ENCODE measurements at places on chromosomes 4 and X.

GRCh38 chr4:73381214-73381613, 22.9 kb upstream of the ALB start:
- DNase-seq: no peak

- no peak for DNase-seq
Observed at GRCh38 chrX:2610246-2611170, 80.6 kb upstream of the CD99 start.

GRCh38 chr4:100977274-100977673, 370.1 kb downstream of the PPP3CA start:
- no peak for DNase-seq

DNA sequence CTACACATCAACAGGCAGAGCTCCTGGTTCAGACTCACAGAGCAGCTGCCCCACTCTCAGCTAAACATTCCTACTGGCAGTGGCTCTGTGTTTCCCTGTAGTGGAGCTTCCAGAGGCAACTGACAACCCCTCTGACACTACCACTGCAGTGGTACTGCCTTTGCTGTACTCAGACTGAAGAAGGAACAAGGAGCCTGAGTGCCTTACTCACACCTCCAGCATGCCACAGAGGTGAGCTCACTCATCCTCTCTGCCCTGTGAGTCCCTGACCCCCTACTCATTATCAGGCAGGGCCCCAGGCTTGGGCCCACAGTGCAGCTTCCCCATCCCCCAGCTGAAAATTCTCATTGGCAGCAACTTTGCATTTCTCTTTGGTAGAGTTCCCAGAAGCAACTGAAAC, 240.5 kb upstream of the POF1B start:
- no peak for DNase-seq

GRCh38 chrX:7647831-7648230, 195.1 kb upstream of the VCX start:
- DNase-seq: no peak

DNA sequence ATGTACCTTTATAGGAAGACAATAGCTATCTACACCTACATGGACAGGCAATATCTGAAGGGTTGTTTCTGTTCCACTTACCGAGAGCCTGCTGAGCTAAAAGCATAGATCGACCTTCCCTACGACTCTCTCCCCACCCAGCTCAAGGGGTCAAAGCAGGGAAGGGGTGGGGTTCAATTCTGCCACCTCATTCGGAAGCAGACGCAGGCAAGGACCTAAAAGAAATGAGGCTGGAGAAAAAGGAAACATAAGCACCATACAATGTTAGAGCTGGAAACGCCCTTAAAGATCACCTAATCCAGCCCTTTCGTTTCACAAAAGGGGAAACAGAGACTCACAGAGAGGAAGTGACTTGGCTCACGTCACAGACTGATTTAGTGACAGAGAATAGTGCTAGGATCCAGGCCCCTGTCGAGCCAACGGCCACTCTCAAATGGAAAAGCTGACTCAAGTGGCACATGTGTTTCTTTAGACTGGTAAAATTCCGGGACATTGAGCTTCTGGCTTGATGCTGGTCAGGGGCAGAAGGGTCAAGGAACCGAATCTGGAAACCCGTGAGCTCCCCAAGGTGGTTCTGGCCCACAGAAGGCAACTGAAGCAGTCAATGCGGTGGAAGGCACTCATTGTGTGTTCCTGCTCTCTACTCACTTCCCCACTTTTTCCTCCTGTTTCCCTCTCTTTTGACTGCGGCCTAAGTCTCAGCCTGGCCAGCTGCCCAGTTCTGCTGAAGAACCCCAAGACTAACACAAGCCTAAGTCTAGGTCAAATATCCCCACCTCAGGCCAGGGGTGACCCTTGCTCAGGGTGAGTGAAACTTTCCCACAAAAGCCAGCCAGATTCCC, 7.5 kb downstream of the SEPTIN6 start:
- DNase-seq: peak; percentile 70

- no peak for DNase-seq
Observed at GRCh38 chr4:167222099-167222498, 12.2 kb downstream of the SPOCK3 start.

- DNase-seq: no peak
Observed at GRCh38 chrX:131083510-131084142, 25.5 kb downstream of the ARHGAP36 start.

DNA sequence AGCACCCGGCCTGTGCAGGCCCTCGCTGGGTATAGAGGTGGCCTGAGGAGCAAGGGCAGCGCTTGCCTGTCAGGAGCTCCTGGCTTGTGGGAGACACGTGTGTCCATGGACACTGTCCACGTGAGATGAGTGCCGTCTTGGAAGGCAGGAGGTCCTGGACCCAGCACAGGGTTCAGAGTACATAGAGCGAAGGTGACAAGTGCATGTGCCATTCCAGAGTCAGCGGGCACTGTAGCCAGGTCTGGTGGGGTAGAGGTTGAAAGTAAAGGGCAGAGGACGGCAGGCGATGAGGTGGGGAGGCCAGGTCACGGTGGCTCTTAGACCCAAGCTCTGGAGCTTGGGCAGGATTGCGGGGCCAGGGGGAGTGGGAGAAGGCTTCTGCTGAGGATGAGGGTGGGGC, 28.4 kb upstream of the TADA2B start:
- no peak for DNase-seq

GRCh38 chrX:136477026-136477425, 10.7 kb upstream of the BRS3 start:
- DNase-seq: no peak

DNA sequence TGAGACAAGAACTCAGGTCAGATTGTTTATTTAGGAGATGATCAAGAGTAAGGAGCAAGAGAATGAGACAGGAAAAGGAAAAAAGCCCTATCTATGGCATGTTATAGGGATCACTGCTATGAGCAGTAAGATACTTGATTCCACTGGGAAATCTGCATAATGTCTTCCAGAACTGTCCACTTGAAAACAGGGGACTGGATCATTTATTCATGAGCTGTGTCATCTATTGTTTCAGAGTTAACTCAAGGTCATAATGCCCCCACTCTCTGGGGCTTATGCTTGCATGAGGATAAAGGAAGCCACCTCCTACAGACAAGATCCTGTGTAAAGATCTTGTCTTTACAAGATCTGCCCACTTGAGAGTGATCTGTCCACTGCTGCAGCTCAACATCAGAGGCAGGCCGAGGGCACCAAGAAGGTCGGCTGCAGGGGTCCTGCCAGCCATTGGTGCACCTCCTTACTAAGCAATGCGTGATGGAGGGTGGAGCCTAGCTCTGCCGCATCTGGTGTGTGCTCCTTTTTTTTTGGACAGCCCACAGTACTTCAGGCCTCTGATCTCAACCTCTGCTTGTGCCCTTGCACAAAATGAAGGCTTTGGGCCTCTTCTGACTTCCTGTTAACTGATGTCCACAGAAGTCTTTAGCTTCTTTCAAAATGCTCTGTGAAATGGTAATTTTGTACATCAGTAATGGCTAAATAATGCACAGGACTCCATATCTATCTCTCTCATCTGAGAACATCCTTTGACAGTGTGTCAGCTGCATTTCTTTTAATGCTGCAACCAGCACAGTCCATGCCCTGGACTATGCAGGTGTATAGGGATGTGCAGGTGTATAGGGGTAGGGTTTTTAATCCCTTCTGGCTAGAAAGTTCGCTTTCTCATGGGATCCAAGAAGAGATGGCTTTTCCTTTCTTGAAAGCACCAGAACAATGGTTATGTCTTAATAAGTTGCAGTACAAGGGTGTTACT, 95.9 kb upstream of the TRPC3 start:
- no peak for DNase-seq

DNA sequence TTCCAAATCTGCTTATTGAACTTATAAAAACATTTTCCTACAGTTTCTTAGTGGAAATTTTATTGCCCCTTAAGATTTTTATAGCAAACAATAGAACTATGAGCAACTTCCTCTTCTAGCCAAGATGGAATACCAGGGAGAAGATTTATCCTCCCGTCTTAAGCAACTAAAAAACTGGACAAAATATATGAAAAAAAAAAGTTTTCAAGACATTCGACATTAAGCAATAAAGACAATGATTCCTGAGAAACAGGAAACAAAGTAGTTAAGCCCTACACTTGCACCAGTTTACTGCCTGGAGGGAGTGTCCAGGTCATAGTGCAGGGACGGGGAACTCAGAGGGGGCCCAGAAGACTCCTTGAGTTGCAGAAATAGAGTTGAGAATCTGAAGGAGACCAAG, 516.1 kb upstream of the DIPK2B start:
- no peak for DNase-seq

DNA sequence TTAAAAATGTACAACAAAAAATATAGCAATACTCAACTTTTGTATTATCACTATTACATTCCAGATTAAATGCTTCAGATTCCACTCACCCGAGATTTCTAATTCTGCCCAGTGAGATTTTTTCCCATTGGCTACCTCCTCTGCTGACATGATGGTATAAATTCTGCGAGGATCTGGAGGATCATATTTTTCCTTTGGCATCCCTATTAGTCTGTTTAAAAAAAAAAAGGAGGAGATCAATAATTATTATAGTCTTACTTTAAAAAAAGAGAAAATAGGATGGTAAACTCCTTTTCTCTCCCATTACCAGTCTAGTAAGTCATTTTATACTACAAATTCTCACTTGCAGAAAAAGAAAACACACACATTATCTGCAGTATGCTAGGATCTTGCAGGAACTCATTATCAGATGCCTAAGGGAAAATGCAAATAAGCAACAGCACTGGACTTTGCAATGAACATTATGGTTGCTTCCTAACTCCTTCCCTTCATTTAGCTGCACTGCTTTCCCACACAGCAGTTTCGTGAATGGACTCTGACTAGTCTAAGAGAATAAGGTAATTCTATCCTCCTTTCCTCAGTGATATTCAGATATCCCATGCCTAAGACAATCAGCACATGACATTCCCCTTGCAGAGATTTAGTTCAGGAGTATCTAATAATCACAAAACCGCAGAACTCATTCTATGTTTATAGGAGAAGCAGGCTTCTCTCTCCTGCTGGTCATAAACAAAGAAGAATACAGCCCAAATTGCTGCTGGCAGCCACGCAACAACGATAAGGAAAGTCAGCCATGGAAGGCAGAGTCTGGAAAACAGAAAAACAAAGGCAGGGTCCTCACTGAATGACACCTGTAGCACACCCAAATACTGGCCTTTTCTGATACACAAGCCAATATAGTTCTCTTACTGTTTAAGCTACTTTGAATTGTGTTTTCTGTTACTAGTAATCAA, 42.7 kb downstream of the CNOT6L start:
- DNase-seq: no peak

DNA sequence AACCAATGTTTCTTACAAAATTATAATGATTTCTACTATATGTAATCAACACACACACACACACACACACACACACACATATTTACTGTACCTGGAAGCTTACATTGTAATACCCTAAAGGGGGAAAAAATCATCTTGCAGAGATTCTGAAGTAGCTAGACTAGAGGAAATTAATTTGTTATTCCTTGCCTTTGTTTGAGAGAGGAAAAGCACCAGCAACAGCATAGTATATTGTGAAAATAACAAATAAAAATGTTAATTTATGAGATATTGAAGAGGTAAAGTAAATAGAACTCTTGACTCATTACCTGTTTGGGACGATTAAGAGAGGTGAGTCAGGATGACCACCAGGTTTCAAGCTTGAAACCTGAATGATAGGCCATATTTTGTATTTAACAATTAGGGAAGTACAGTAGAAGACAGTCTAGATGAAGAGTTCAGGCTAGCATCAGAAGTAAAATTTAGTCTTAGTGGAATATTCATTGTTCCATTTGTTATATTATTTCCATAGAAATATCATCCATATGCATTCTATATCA, 873.4 kb upstream of the PCDH10 start:
- DNase-seq: no peak

GRCh38 chrX:74179071-74179470, 124.9 kb upstream of the ZCCHC13 start:
- DNase-seq: no peak

- no peak for DNase-seq
Observed at GRCh38 chr4:30380404-30380998, 339.7 kb upstream of the PCDH7 start.

DNA sequence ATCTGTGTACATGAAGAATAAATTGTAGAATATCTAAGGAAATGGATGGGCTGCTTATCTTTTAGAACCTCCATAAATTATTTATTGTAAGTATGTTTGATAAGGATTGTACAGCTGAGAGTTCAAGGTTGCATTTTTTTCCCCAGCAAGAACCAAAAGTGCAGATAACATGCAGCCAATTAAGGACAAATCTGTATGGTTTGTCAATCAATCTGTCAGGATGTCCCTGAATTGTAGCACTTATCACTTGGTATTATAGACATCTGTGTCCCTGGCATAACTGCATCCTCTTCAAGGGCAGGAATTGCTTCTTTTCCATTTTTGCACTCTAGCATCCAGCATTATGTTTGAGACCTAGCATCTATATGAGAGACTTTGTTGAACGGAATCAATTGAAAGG, 95.4 kb upstream of the IGFBP7 start:
- no peak for DNase-seq

GRCh38 chr4:123110685-123111084, 188.3 kb upstream of the NUDT6 start:
- no peak for DNase-seq

DNA sequence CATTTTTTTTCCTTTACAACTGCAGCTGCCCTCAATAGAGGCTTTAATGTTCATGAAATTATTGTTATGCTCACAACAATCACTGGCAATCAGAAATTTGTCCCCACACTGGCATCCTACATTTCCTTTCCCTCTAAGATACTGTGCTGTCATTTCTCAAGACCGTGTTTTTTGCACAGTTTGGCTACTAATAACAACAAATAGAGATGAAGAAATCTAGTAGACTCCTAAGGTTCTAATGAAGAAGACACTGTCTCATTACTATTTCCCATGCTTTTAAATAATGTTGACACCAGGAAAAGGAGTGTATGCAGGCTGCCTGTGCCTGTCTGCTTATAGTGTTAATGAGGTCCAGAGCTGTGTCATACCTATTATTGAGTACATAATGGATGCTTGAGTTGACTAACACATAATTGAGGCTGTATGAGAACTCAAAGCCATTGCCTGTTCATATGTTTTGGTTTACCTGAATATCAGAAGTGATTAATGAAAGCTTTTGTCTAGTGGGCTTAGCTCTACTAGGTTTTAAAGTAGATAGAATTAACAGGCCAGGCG, 1.5 kb upstream of the EIF4E start:
- no peak for DNase-seq

DNA sequence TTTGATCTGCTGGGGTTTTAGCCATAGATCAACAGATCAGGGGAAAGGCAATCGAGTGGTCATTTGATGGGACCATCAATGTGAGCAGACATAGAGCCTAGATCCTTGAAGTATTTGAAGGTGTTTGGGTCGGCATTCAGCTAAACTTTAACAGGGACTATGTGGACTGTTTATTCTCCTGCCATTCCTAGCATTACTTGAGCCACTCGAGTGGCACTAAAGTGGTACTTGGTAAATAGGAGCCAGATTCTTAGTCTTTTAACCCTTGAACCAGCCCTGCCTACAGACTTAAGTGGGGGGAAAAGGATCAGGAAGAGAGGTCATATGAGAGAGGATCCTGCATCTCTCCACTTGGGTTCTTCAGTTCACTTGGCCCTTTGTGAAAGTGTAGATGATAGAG, 3.8 kb downstream of the MSN start:
- no peak for DNase-seq

All from CD4-positive, alpha-beta memory T cell (primary cell).